ENCODE measurements at places on chromosomes 7 and 10.
A peak's percentile ranks its signal among the peaks of the same experiment; 100 is the strongest.

GRCh38 chr7:115356139-115356746, 434.3 kb downstream of the MDFIC start:
- DNase-seq = peak; percentile 26

DNA sequence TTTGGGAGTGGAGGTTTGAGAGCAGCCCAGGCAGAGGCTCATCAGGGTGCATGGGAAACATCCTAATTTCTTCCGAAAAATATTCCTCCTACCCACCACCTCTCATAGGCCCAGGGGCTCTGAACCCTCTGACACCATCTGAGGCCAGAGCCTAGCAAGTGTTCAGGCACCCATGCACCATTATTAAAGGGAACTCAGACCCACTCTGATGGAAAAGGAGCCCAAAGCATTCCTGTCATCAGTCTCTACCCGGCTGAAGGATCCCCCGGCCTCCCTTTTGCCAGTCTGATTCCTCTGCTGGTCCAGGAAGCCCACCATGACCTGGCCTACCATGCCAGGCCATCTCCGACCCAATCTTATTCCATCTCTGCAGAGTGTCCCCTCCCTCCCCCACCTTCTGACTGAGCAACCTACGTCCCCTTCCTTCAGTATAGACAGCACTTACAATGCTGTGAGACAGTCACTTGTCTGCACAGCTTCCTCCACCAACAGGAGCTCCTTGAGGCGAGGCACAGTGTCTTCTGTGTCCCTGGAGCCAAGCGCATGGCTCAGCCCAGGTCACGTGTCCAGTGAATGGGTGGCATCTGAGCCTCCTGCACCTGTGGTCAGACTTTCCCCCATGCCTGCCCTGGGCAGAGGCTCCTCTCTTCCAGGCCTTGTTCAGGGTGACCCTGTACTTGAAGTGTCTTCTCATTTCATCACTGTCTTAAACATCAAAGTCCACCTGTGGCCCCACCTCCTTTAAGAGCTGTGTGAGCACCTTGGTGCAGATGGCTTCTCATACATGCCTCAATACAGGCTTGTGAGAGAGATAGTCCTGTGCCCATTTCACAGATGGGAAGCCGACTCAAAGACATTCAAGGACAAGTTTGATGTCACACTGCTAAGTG, 889 bp upstream of the GPR15LG start:
- DNase-seq = no peak

- no peak for DNase-seq
Observed at GRCh38 chr10:131480861-131481260, 169.3 kb upstream of the TCERG1L start.

- DNase-seq = no peak
Observed at GRCh38 chr10:104750291-104750690, 109.2 kb downstream of the SORCS3 start.

GRCh38 chr7:135190703-135191102, 20.2 kb upstream of the CYREN start:
- no peak for DNase-seq

GRCh38 chr10:119289227-119289920, 82.0 kb downstream of the GRK5 start:
- DNase-seq = no peak

DNA sequence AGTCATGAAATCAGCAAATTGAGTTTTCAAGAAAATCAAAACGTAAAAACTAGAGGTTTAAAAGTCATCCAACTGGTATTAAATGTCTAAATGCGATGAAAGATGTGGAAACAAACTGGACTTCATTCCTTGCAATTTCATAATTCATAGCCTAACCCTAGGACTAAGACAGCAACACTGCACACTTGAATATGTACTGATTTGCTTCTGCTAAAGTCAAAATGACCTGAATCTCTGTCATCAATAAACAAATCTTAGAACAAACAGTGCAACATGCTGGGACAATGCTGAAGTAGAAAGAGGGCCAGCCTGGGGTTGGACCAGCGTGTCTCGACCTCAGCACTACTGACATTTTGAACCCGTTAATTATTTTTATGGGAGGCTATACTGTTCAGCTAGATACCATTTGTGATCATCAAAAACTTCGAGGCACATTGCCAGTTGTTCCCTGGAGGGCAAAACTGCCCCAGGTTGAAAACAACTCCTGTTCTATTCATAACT, 47.1 kb downstream of the MYOF start:
- DNase-seq = peak; percentile 81

DNA sequence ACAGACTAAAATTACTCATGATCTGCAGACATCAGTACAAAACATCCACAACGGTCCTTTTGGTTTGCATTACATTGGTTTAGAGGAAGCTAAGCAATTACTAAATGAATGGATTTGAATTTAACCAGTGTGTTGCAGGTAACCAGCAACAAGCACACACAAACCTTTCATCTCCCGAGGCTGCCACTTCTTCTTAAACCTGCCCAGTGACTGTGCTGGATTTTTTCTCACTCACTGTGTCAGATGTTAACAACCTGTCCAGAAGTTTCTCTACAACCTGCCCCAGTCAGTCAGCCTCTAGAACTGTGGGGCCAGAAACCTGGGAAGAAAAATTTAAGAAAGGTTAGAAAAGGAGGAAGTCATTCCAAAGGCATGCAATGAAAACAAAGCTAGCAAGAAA, 2.4 kb upstream of the MEOX2 start:
- DNase-seq = no peak

DNA sequence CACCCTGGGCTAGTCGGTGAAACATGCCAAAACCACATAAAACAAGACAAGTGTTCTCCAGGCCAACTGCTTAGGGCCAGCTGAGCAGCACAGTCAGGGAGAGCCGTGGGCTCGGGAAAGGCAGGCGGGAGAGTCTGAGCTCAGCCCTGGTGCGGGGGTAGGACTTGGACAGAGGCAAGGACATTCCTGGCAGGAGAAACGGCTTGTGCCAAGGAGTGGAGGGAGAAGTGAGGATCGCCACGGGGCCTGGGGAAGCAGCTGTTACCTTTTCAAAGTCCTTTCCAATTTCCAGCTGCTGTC, 4.2 kb downstream of the ELN start:
- peak; percentile 61 for DNase-seq

DNA sequence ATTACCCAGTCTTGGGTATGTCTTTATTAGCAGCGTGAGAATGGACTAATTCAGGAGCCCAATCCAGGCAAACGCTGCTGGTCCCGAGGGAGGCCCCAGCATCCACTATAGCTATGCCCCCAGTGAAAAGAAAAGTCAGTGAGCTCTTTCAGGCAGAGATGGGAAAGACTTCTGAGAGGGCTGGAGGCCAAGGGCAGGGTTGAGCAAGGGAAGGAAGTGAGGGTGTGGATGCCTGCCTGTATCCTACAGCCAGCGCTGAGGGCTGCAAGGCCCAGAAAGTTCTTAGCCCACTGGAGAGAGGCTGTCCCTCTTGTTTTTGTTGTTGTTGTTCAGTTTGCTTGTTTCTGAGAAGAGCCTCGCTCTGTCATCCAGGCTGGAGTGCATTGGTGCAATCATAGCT, 261.6 kb downstream of the ZEB1 start:
- DNase-seq = no peak

- no peak for DNase-seq
Observed at GRCh38 chr7:101554584-101555268, 74.4 kb downstream of the MYL10 start.

DNA sequence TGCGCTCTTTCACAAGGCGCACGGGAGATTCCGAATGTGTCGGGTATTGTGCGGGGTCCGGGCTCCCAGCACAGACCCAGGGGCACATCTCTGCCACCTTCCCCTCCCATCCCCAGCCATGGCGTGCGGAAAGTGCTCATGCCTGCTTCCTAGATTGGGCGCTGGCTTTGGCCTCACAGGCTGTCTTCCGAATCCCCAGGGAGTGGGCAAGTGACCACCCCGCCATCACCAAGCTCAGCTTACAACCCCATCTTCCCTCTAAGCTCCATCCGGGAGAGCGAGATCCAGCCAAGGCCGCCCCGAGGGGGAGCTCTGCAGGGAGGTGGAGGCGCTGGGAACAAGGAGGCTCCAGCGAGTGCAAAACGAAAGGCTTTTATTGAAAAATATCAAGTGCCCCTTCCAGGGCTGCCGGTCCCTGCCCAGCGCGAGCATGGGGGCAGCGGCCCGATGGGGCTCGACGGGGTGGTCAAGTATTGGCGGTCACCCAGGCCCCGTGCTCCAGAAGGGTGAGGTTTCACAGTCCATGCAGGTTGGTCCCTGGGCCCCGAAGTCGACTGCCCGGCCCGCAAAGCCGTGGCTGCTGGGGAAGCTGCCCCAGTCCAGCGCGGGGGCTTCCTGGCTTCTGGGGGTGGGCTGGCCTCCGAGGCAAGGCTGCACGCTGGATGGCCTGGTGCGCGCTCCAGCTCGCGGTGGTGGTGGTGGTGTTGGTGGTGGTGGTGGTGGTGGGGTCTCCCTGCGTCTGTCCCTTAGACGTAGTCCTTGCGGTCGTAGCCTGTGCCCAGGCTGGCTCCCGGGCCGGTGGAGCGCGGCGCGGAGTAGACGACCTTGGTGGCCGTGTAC, 1.2 kb downstream of the CLDN3 start:
- DNase-seq = no peak

DNA sequence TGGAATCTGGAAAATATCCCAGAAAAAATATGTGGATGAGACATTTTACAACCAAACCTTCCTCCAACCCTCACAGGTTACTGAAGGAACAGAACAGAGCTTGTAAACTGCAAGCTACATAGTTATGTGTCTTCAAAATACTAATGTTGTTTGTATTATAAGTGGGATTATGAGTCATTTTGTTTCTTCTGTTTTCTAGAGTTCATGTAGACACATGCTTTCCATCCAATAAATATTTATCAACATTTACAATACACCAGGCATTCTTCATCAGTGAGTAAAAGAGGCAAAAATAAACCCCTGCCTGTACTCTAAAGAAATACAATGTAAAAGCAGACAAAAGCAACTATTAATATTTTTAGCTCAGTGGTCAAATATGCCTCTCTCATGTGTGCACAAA, 38.0 kb upstream of the TES start:
- DNase-seq = no peak

- DNase-seq = no peak
Observed at GRCh38 chr10:105383978-105384377, 742.9 kb downstream of the SORCS3 start.

GRCh38 chr7:55108401-55108800, 89.6 kb downstream of the EGFR start:
- DNase-seq = no peak

DNA sequence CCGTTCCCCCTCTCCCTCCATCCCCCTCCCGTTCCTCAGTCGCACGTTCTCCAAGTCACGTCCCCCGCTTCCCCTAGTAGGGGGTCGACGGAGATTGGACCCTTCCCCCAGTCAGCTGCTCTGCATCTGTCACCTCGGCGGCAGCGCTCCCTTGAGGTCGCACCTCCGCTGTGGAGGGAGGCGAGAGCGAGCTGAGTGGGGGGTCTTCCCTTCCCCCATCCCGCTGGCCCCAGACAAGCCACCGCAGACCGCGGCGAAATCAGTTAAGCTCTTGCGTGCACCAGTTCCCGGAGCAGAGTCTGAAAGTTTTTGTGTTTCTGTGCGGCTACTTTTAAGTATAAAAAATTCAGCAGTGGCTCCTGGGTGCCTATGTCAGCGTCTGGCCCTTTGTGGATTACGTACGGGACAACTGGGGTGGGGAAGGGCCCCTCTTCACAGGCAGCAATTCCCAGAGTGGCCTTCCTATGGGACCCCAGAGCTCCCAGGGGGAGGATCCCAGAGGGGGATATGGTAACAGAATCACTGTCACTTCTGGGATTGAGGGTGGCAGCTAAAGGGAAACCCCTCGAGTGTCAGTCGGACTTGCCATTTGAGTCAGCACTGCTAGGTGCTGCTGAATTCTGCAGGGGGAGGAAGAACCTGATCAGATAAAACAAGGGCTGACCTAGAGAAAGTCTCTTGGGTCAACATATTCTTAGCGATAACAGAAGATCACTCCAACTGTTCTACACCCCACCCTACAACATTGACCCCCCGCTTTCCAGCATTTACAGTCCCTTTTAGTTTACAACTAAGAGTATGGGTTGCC, 12.5 kb upstream of the DDIT4 start:
- no peak for DNase-seq

DNA sequence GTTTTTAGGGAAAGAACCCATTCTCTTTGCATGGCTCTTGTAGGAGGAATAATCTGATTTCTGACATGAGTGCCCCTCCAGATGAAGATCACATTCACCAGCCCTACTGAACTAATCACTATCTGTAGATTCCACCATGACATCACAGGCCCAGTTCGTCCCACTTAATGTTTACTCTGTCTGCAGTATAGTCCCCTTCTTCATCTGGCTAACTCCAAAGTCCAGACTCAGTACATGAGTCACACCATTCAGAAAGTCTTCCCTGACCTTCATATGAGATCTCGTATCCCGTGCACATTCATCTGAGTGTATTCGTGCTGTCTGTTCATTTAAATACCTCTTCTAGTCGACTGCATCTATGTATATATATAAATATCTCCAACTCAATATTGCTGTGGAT, 366.5 kb upstream of the AKR1E2 start:
- no peak for DNase-seq

GRCh38 chr7:50207686-50208255, 96.7 kb upstream of the IKZF1 start:
- no peak for DNase-seq

GRCh38 chr10:14022052-14022451, 308.7 kb downstream of the FRMD4A start:
- no peak for DNase-seq

DNA sequence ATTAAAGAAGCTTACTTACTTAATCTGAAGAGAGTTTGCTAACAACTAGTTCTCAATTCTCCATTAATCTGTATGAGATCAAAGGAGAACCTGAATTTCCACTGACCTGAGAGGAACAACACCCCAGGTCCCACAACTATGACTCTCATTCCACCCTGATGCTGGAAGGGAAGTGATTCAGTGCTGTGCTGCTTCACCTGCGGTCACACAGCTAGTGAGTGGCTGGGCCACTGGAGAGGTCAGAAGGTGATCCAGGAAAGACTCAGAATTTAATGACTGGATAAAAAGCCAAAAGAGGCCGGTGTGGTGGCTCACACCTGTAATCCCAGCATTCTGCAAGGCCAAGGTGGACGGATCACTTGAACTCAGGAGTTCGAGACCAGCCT, 23.6 kb downstream of the SORBS1 start:
- DNase-seq = no peak

GRCh38 chr10:11113156-11113555, 95.5 kb downstream of the CELF2 start:
- no peak for DNase-seq

Data from fibroblast of gingiva (primary cell).